ENCODE measurements at places on chromosomes 13 and 19.

DNA sequence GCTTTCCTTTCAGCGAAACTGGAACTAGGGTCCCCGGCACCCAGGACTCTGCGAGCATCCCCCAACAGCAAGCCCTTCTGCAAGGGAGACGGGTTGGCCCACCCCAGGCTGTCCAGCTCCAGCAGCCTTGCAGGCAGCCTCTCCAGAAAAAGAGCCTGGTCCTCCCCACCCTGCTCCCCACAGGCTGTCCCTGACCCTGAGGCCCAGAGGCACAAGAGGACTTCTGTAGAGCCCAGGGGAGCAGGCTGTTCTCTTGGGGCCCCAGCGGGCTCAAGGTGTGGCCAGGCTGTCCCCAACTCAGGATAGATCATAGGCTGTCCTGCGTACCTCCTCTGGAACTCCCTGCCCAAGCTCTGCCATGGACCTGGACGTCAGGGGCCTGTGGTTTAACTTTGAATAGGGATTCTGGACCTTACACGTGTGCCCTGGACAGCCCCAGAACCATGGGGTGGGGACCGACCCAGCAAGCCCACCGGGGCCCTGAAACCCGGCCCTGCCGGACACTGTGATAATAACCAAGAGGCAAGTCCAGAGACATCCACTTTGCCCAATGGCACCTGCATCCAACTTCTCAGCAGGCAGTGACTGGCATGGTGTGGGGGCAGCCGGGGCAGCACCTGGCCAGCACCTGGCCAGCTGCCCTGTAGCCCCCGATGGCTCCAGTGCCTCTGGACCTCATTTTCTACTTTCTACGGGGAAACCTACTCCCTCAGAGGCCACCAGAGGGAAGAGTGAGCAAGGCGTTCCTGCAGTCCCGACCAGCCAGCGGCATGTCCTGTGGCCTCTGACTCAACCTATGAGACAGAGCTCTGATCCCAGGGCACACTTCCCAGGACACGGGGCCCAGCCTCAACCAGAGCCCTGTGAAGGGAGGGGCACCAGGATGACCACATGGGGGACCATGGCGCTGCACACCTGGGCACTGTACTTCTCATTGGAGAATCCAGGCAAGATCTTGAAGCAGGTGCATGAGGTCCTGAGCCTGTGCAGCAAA lies 50.9 kb upstream of the TPM4 start:
- DNase-seq = peak; percentile 48

DNA sequence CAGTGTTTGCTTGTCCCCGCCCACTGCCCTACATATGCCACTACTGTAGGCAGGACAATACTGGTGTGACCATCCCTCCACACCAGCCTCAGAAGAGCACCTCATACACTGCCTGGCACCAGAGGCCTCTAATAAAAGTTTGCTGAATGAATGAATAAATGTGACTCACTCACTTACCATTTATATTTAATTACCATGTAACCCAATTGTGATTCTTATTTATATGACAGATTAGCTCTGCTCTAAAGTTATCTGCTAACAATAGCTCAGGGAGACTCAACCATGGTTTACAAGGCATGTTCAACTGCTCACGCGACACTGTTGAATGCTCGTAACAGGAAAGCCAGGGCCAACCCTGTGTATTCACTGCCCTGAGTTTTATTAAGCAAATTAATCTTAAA lies 66.0 kb upstream of the DOCK9 start:
- no peak for DNase-seq

DNA sequence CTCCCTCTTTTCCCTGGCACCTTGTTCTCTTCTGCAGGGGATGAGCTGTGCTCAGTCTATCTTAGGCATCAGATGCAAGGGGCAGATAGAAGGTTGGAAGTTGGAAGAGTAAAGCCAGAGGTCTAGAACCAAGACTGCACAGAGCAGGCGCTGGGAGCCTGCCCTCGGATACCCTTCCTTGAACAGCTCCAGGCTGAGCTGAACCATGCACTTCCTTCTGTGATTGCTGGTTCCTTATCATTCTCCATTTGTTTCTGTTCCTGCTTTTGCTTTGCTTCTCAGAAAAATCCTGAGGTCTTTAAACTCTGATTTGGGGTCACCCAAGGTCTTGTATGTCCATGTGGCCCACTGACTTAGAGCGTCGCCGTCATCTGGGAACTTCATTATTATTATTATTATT lies 36.3 kb downstream of the ARHGEF18 start:
- no peak for DNase-seq

DNA sequence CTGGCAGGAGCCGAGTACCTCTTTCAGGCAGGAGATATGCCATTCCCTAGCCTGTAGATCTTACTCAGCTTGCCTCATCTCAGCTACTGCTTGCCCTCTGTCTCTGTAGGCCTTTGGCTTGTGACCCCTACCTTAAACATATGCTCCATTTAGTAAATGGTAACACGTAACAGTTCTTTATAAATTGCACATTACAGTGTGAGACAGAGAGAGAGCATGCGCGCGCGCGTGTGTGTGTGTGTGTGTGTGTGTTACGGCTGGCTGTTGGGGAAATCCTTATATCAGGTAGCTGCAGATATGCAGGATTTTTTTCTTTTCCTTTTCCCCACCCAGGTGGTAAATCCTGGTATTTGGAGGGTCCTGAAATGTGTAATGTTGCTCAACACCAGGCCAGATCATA lies 4.2 kb downstream of the SPINT2 start:
- DNase-seq = no peak

GRCh38 chr19:18457483-18458331 lies 19.8 kb upstream of the ISYNA1 start:
- DNase-seq = no peak

- no peak for DNase-seq
These were observed 477.5 kb downstream of the SLITRK6 start for GRCh38 chr13:85321734-85322133.

DNA sequence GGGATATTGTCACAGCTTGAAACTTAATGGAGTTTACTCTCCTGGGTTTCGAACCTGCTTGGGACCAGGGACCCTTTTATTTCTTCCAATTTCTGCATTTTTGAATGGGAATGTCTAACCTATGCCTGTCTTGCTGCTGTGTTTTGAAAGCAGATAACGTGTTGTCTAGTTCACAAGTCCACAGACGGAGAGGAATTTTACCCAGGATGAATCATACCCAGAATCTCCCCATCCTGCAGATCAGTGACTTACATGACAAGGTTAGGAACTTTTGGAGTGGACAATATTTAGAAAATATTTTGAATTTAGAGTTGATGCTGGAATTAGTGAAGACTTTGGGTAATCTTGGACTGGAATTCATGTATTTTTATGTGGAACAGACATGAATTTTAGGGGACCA lies 68.6 kb upstream of the RFXAP start:
- DNase-seq = no peak

DNA sequence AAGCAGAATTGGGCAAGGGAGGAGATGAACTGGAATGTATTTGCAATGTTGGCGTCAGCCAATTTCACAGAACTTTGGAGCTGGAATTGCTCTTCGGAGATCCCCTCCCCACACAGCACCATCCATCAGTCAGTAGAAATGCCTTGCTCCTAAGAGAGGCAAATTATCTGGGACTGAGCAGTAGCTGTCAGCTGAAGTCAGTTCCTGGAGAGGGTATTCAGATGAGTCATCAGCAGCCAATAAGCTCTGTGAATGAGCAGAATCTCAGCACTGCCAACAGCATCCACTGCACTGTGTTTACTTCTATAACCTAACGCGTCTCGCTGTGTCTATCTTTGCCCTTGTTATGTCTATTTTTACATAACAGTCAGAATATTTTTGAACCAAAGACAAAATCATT lies 213.7 kb downstream of the SLITRK5 start:
- peak; percentile 64 for DNase-seq

GRCh38 chr13:99421758-99422585 lies 79.3 kb upstream of the TM9SF2 start:
- no peak for DNase-seq

DNA sequence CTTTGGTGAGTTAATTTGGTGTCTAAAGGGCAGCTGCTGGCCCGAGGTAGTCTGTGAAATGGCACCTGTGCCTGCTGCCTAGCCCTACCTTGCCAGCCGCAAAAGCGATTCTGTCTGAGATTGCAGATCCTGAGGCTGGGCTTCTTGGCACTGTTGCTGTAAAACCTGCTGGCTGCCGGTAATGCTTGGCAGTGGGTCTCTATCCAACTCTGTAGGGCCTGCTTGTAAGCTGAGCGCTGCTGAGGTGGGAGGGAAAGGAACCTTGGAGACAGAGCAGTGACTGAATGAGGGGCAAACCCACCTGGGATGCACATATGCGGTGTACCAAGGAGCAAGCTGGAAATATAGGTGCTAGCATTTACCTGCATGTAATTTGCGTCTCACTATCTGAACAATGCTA lies 11.7 kb downstream of the LCP1 start:
- no peak for DNase-seq

- no peak for DNase-seq
These were observed 29.5 kb upstream of the AKT2 start for GRCh38 chr19:40314656-40315055.

DNA sequence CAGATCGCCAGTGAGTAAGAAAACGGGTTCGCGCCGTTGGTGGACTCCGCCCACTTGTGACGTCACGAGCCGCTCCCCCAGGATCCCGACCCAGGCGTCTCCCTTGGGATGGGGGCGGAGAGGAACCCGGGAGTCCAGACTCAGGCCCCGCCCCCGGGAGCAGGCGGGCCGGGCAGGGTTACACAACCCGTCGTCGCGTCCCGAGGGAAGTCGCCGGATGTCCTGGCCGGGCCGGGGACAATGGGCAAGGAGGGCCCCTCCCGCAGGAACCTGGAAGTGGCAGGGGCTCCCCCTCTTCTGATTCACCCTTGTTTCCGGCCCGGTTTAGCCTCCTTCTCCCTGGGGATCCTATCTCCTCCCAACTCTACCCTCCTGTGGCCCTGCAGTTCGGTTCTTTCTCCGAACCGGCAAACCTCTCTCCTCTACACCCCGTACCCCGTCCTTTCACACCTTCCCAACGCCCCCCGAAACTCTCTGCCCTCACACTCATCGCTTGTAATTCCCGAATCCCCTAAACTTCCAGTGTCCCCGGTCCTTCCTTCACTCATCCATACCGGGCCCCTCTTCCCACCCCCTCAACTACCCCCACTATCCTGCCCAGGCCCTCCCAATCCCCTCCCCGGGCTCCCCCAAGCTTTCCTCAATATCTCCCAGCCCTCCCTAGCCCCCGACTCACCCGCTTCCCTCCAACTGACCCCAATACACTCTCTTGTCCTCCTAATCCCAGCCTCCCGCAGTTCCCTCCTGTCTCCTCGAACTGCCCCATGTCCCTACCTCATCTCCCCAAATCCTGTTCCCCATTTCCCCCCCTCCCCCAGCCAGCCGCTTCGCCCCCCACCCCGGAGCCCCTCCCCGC lies 20.0 kb upstream of the ERCC1 start:
- DNase-seq = peak; percentile 82

DNA sequence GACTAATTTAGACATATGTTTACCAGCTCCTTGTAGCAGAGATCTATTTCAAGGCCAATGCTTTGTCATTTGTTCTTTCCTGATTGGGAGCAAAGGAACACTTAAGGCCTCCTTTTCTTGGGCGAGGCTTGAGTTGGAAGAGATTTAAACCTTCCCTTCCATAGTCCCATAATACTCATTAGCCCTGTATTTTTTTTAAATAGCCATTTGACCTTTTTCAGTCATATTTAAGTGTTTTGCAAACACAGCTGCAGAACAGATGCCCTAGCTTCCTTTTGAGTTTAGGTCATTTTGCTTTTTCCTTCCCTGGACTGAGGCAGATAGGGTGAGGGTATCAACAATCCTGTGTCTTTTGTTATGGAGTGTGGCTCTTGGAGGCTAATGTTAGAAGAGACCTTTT lies 198.3 kb downstream of the NBEA start:
- DNase-seq = no peak

DNA sequence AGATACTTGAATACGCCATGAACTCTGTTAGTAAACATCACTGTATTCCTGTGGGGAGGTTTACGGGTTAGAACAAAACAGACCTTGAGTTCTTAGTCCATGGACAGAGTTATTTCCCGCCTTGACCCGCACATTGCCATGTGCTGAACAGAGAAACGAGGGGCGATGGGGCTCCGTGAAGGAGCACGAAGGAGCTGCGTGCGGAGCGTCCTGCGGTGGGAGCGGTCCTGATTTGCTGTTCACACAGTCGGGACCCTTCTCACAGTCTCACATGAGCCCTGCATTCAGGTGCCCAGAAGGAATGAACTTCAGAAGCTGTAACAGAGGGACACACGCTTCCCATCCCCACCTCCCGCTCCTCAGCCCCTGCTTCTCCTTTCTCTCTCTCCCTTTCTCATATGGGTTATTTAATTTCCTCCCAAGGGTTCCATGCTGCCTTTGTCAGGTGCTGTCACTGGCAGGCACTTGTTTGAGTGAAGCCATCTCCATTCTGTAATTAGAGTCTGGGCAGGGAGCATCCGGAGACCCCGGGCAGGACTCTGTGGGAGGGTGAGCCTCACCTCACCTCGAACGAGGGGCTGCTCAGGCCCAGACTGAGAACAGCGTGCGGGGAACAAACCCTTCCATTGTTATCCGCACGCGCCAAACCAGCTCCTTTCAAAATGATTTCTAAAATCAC lies 76.9 kb downstream of the TEX29 start:
- no peak for DNase-seq

DNA sequence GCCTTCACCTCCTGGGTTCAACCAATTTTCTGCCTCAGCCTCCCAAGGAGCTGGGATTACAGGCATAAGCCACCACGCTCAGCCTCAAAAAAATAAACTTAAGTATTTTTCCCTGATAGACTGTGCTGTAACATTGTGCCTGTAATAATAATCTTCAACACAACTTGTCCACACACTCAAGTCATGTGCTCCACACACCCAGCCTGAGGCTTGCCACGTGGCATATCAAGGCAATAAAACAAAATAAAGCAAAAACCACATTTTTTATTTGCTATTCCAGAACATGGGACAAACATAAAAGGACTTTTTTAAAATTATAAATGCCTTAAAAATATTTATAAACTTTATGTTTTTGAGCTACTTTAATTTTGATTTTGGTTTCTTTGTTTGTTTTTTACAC lies 115.8 kb downstream of the NALCN start:
- no peak for DNase-seq

GRCh38 chr19:55541091-55541490 lies 4.2 kb upstream of the SBK2 start:
- DNase-seq = no peak

GRCh38 chr19:39405958-39406655 lies 540 bp upstream of the ZFP36 start:
- DNase-seq = no peak

DNA sequence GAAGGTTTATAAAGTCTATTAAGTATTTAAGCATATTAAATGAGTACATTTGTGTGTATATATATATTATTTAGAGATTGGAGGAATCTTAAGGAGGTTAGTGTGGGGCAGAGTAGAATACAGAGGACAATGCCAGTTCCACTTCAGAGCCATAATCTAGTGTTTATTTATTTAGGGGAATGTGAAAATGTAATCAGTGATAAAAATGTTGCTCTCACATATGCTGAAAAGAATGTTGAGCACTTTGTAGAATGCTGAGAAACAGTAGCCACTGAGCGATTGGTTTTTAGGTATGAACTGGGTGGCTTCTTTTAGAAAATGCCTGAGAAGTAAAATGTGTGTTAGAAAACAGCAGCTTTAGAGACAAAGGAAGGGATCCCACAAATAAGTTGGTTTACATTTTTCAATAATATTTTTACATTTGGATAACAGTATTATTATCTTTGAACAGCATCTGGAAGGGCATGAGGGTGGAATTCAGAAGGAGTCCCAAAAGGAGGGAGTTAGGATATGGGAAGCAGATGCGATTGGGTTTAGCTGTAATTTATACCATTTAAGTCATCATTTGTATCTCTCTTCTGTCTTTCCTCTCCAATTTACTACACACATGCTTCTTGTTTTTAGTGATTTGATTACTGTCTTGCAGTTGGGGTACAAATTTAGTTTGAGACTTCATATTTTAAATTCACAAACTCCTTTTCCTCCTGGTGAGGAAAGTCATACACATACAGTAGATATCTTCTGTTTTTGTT lies 68.6 kb downstream of the NDFIP2 start:
- no peak for DNase-seq

- no peak for DNase-seq
These were observed at the start of gene COL5A3 for GRCh38 chr19:10010247-10010691. Gene COL5A3 (minus strand): TSS chr19:10010504. CDS start chr19:10010385, 119 bp downstream.

Measured in HEK293T (cell line).